ENCODE measurements at places on chromosomes 16 and 17. TPM values are rescaled to one million over a fixed set of nuclear protein-coding genes. Genes with fewer than 3 reads are reported as not detected.

The CRYM gene
- total RNA-seq: 1.9 TPM

The CACNG1 gene
- total RNA-seq: not detected

The AHSP gene
- total RNA-seq: not detected

The BMERB1 gene
- total RNA-seq: 1.4 TPM

The MIEF2 gene
- total RNA-seq: 8.2 TPM

- no peaks in the 10 kb centered on the region for H3K36me3 ChIP-seq
- H3K4me1 ChIP-seq: peaks cover 61% of the 10 kb centered on the region
- no peak for DNase-seq
- peak overlapping the region; percentile 82 for H3K27ac ChIP-seq
Observed at GRCh38 chr17:27458524-27458908, 2.3 kb downstream of the KSR1 start.

- H3K4me3 ChIP-seq: no peak overlapping the region
- no peak for DNase-seq
- peaks cover 13% of the 10 kb centered on the region for H3K4me1 ChIP-seq
- no peaks in the 10 kb centered on the region for H3K27me3 ChIP-seq
- H3K36me3 ChIP-seq: no peaks in the 10 kb centered on the region
Observed at GRCh38 chr16:49093939-49094338, 187.7 kb downstream of the CBLN1 start.

DNA sequence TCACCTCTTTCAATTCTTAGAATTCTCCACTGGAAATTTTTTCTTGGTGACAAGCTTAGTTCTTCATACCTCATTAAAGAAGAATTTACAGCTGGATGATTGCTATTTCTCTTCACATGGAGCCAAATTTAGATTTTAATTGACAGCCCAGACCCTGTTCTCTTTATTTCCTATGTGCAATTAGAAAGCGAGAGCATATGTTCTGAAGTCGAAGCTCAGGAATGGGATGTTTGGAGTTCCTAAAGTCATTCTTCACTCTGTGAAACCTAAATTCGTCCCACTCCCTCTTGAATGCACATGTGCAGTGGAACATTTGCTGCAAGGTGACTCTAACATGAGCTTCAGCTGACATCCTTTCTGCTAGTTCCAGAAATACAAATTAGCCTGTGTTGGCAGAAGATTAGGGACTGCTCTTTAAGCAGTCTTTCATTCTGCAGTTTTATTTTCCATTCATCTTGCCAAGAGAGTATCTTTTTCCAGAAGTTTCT lies 129.3 kb upstream of the KCNJ16 start:
- no peak for DNase-seq
- H3K4me3 ChIP-seq: no peak overlapping the region
- no peaks in the 10 kb centered on the region for H3K36me3 ChIP-seq
- H3K27ac ChIP-seq: no peak overlapping the region
- H3K27me3 ChIP-seq: no peaks in the 10 kb centered on the region

DNA sequence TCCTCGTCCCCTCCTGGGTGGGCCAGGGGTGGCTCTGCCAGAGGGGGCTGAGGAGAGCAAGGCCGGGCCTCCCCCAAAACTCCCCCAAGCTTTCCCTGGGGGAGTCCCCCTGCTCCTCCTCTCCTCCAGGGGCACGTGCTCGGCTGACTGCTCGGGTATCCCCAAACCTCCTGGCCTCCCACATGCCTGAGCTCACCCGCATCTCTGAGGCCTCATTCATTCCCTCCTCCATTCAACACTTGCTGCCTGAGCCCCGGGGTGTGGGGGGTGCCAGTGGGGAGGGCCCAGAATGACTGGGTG lies 83.1 kb downstream of the RTN4RL1 start:
- H3K4me1 ChIP-seq: peaks cover 16% of the 10 kb centered on the region
- H3K4me3 ChIP-seq: no peak overlapping the region
- peaks cover 15% of the 10 kb centered on the region for H3K27me3 ChIP-seq
- H3K27ac ChIP-seq: no peak overlapping the region

- H3K27me3 ChIP-seq: no peaks in the 10 kb centered on the region
- H3K36me3 ChIP-seq: peaks cover 16% of the 10 kb centered on the region
- peak; percentile 80 for DNase-seq
- H3K4me3 ChIP-seq: no peak overlapping the region
- peaks cover 66% of the 10 kb centered on the region for H3K4me1 ChIP-seq
Observed at GRCh38 chr17:2177235-2177811, 122.4 kb downstream of the HIC1 start.

- DNase-seq: peak; percentile 71
- no peak overlapping the region for H3K4me3 ChIP-seq
- no peaks in the 10 kb centered on the region for H3K27me3 ChIP-seq
Observed at GRCh38 chr17:78664476-78665386, 87.5 kb upstream of the DNAH17 start.

DNA sequence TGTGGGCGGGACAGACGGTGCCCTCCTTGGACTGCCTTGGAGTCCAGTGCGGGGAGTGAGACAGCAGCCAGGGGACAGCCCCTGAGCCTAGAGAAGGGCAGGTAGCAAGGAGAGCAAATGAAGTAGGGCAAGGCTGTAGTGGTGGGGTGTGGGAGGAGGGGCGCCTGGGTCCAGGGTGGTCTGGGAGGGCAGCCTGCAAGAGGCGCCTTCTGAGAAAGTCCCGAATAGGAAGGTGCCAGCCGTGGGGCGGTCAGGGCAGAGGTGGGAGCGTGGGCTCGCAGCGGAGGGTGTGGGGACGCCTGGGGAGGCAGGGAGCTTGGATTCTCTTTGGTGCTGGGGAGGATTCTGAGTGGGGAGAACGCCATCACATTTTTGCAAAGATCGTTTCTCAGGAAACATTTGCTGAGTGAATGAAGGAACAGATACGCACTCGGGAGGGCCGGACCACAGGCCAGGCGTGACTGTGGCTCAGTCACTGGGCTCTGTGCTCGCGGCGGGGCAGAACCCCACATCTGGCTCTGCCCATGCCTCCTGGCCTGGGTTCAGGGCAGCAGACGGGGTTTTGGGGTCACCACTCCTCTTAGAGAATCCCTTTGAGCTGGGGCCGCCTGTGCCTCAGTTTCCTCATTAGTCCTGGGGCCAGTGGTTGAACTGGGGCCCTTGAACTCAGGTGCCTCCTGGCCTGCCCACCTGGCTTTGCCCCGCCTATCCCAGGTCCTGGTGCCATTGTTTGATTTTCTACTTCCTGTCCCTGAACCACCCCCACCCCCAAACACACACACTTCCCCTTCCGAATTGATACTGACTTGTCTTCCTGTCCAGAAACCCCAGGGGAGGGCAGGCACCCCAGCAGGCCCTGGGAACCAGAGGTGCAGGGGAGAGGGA lies 4.2 kb downstream of the SNN start:
- no peak overlapping the region for H3K4me3 ChIP-seq
- DNase-seq: no peak
- H3K4me1 ChIP-seq: peaks cover 56% of the 10 kb centered on the region
- peaks cover 7% of the 10 kb centered on the region for H3K36me3 ChIP-seq

All from HepG2 (cell line).